ENCODE measurements at places on chromosomes 11 and 22. TPM values are rescaled to one million over a fixed set of nuclear protein-coding genes. Genes with fewer than 3 reads are reported as not detected.

Gene NLRP14
- not detected for total RNA-seq

Gene MYOD1
- total RNA-seq: not detected

GRCh38 chr11:5596607-5597201, at the start of gene TRIM6:
Gene TRIM6, plus strand, starts transcription at chr11:5596637. Its CDS starts 261 bp downstream, at chr11:5596898.
- peak; percentile 50 for DNase-seq

- DNase-seq: no peak
Measured at GRCh38 chr11:75821202-75821601, 6.2 kb downstream of the UVRAG start.

GRCh38 chr11:88357323-88358039, 19.9 kb upstream of the CTSC start:
- DNase-seq: no peak
